ENCODE measurements at places on chromosomes 1 and 21.

GRCh38 chr1:11434501-11434900 is 44.5 kb upstream of the DISP3 start:
- no peak for DNase-seq

- no peak for DNase-seq
Observed at GRCh38 chr1:42469727-42470126, 6.6 kb downstream of the CCDC30 start.

DNA sequence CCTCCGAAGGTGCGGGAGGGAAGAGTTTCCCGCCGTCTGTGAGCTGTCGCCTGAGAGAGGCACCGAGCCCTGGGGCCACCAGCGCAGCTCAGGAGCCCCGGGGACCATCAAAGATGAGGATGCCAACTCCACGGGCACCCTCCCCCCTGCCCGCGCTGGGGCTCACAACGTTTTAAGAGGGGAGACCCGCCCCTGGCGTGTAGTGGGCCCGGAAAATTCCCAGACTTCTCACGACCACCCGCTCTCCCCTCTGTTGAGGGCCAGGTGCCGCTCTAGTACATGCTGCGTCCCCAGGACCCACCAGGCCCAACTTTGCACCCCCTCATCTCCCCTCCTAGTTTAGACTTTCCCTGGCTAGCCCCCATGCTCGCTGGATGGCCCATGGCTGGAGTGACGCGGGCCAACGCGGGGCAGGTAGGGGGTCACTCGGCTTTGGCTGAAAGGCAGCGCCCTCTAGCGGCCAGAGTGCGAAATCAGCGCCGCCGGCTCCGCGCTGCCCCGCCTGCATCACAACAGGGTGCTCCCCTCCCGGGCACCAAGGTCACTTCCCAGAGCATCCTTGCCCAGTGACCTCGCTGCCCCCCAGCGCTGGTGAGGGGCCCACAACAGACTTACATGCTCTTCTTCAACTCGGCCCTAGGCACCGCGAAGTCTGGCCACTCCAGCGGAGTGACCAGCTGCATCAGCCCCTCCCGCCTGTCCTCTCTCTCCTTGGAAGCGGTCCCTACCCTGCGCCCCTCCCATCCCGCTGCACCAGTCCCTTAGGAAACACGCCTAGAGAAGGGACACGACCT is 1.8 kb downstream of the CD160 start:
- peak; percentile 87 for DNase-seq

GRCh38 chr1:210800756-210801155 is 333.2 kb downstream of the KCNH1 start:
- no peak for DNase-seq

Data from stimulated activated CD8-positive, alpha-beta memory T cell treated with anti-CD3 and anti-CD28 coated beads, Interleukin-4, amount 100 ng/mL, for 48 hours (primary cell).